ENCODE measurements at places on chromosomes 2 and 18.
A peak's percentile ranks its signal among the peaks of the same experiment; 100 is the strongest.

DNA sequence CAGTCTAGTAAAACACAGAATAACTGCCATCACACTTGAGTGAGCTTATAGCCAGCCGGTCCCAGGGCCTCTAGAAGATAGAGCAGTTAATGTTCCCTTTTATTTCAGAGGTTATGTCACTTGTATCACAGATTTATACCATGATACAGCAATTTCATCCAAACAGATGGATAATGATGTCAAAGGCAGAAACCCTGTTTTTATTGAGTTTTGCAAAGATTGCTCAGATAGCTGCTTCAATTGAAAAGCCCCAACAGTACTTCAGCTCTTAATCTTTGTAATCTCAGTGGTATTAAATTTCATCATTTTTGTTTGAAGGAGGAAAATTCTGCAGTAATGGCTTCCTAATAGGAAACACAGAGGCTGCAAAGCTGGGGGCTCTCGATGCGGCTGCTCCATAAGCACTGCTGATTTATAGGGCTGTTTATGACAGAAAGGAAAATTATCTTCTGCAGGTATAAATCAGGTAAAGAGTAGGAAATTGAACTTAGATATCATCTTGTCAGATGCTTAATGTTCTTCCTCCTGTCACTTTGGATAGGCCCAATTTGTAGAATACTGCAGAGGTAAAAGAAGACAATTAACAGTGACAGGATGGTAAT is 112.3 kb downstream of the LNPK start:
- no peak overlapping the region for H3K4me3 ChIP-seq
- H3K36me3 ChIP-seq = no peaks in the 10 kb centered on the region
- H3K27me3 ChIP-seq = no peaks in the 10 kb centered on the region
- no peak overlapping the region for H3K27ac ChIP-seq

GRCh38 chr2:117409443-117409842 is 405.0 kb upstream of the DDX18 start:
- no peaks in the 10 kb centered on the region for H3K36me3 ChIP-seq
- DNase-seq = no peak
- no peaks in the 10 kb centered on the region for H3K27me3 ChIP-seq
- H3K4me3 ChIP-seq = no peak overlapping the region

DNA sequence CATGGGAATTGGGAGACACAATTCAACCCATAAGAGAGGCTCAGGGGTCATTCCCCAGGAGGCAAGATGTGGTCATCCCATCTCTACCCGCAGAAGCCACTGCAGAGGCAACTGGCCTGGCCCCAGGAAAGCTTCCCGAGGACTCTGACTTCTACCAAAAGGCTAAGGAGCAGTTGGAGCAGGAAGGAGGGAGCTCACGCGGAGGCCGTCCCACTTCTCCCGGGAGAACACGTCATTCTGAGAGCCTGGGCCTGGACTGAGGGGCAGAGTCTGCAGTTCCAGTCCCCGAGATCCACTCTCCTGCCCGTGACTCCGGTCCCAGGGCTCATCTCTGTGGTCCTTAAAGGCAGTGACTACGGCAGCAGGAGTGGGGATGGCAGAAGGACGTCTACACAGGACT is 69.0 kb upstream of the TAF1B start:
- no peak for DNase-seq
- H3K4me1 ChIP-seq = peaks cover 5% of the 10 kb centered on the region
- no peaks in the 10 kb centered on the region for H3K27me3 ChIP-seq
- H3K27ac ChIP-seq = no peak overlapping the region
- no peak overlapping the region for H3K4me3 ChIP-seq

DNA sequence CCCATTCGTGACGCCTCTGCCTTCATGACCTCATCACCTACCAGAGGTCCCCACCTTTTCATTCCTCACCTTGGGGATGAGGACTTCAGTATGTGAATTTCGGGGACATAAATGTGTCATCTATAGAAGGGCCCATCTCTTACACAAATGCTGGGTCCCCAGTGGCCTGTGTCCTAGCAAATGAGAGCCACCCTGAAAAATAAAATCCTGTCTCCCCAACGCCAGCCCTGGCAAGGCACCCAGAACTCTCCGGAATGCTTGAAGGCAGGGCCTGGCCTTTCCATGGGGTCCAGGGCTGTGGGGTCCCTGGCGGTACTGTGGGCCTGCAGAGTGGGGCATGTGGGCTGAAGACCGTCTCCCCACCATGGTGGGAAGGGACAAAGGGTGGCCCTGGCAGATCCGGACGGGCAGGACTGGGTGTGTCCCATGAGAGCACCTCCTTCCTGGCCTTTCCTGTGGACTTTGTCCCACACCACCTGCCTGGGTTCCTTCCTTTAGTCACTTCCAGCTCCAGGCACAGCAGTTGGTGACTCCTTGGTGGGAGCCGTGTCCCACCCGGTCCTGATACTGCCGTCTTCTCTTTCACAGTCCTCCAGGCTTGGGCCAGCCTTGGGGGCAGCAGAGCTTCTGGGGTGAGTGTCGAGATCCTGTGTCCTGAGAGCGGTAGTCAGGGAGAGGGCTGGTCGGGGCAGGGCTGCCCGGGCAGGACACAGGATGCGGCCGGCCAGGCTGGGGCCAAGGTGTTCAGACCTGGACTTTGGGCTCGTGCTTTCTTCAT is 18.6 kb downstream of the CAPN10 start:
- no peaks in the 10 kb centered on the region for H3K36me3 ChIP-seq
- no peak overlapping the region for H3K27ac ChIP-seq
- peak; percentile 31 for DNase-seq

GRCh38 chr2:55418512-55419232 is 984 bp downstream of the CCDC88A start:
- H3K36me3 ChIP-seq = no peaks in the 10 kb centered on the region
- H3K4me1 ChIP-seq = peaks cover 1% of the 10 kb centered on the region
- no peaks in the 10 kb centered on the region for H3K27me3 ChIP-seq
- H3K27ac ChIP-seq = peak overlapping the region; percentile 81
- peak overlapping the region; percentile 88 for H3K4me3 ChIP-seq

DNA sequence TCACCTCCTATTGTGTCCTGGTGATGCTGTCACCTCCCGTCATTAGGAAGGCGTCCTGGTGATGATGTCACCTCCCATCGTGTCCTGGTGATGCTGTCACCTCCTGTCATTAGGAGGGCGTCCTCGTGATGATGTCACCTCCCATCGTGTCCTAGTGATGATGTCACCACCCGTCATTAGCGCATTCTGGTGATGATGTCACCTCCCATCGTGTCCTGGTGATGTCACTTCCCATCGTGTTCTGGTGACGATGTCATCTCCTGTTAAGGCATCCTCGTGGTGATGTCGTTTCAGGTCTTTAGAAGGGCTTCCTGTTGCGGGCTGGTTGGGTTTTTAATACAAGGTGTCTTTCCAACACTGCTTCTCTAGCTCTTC is 40.7 kb downstream of the CTDP1 start:
- DNase-seq = no peak
- H3K27me3 ChIP-seq = no peaks in the 10 kb centered on the region
- H3K27ac ChIP-seq = no peak overlapping the region
- H3K4me1 ChIP-seq = no peaks in the 10 kb centered on the region

GRCh38 chr2:33213244-33213643 is 263.2 kb upstream of the RASGRP3 start:
- no peaks in the 10 kb centered on the region for H3K27me3 ChIP-seq
- DNase-seq = no peak
- H3K4me3 ChIP-seq = no peak overlapping the region
- no peaks in the 10 kb centered on the region for H3K36me3 ChIP-seq
- H3K4me1 ChIP-seq = peaks cover 18% of the 10 kb centered on the region
- H3K27ac ChIP-seq = no peak overlapping the region

DNA sequence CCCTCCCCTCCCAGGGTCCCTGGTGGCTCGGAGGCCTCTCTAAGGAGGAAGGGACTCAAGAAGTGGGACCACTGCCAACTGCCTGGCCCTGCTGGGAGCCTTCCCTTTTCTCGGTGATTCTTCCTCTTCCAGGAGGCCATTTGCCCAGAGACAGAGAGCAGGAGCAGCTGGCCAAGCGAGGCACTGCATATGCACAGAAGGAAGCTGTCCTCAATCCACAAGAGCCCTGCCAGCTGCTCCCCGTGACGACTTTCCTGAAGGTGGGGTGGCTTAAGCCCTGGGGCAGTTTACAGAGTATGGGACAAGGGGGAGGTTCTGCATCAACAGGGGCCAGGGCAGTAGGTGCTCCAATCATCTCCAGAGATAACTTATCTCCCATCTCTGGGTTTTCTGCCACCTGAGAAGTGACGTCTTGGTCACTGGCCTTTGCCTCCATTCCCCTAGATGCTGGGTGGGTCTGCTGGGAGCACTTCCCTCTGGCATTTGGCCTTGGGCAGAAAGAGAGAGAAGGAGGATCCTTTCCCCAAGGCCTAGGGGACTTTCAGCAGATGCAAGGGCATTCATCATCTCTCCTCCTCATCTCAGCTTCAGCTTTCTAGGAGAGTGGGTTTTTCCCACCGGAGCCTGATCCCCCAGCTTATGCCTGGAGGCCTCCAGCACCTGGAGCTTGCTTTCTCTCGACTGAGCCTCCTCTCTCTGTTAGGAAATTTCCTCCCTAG is 28.5 kb downstream of the CIB4 start:
- DNase-seq = peak; percentile 35
- H3K27ac ChIP-seq = no peak overlapping the region

DNA sequence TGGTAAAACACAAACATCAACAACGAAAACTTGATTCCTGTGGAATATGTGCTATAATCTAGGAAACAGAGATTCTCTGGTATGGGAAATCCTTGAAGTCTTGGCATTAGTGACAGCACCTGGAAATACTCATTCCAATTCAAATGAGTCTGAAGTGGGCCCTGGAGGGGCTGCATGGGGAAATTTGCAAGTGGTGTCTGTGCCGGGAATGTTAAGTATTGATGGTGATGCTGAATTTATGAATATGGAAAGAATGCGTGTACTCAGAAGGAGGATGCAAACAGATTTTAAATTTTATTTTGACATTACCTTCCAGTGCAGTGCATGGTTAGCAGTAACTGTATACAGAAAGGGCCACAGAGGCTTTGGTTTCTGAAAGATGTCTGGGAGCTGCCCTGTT is 37.2 kb downstream of the PTPRM start:
- no peak for DNase-seq
- no peaks in the 10 kb centered on the region for H3K27me3 ChIP-seq
- no peak overlapping the region for H3K4me3 ChIP-seq
- peaks cover 13% of the 10 kb centered on the region for H3K4me1 ChIP-seq

GRCh38 chr2:237662671-237663093 is 35.3 kb downstream of the LRRFIP1 start:
- H3K36me3 ChIP-seq = no peaks in the 10 kb centered on the region
- peak; percentile 96 for DNase-seq
- no peaks in the 10 kb centered on the region for H3K27me3 ChIP-seq
- H3K4me1 ChIP-seq = peaks cover 4% of the 10 kb centered on the region
- H3K27ac ChIP-seq = no peak overlapping the region

DNA sequence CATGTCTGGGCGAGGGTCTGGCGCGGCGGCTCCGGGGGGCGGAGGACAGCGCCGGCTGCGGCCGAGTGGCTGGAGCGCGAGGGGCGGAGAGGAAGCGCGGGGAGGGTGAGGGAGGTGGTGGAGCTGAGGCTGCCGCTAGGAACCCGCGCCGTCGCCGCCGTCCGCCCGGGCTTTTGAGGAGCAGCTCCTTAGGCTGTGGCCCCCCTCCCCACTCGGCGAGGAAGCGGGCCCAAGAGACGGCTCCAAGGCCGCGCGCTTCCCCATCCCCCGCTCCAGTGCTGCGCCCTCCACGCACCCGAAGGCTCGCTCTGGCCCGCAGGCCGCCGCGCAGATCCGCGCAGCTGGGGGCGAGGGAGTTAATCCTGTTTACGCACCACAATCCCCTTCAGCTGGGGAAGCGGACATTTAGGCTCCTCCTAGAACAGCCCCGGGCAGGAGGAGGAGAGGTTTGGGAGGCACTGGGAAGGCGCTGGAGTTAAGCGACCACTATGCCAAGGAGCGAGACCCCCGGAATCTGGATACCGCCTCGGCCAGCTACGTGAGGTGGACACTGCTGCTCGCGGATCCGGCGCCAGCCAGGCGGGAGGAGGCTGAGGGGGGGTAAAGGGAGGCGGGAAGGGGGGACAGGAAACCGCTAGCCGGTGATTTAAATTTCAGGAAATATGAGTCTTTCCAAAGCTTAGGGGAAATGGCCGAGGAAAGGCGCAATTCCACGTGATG is at the start of gene CNRIP1:
Gene CNRIP1, minus strand, starts transcription at position 552 of the 720 bp plus-strand sequence. Its CDS starts 549 bp downstream, at position 3.
- H3K27ac ChIP-seq = peak within 1 kb of the TSS; percentile 95
- peaks cover 5% of the 10 kb centered on the region for H3K4me1 ChIP-seq
- H3K36me3 ChIP-seq = no peaks in the 10 kb centered on the region
- no peaks in the 10 kb centered on the region for H3K27me3 ChIP-seq
- DNase-seq = peak; percentile 87

Data from ovary (tissue), 10 donors.